ENCODE measurements at places on chromosomes 12 and 14.
A peak's percentile ranks its signal among the peaks of the same experiment; 100 is the strongest.

- DNase-seq = no peak
Observed at GRCh38 chr14:91330096-91330696, 85.7 kb upstream of the GPR68 start.

DNA sequence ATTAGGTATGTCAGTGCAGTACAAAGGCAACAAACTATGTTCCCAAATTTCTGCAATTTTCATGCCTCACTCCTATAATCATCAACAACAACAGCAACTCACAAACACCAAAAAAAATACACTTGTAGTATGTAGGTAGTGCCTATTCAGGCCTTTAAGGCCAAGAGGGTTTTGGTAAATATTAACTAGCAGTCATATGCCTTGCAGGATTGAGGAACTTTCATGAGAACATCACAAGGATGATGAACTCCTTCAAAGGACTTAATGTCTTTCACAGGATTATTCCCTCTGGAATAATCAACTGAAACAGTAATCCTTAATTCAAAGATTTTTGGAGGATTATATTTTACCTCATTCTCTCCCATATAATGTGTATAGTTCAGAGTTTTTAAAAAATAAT, 293.8 kb downstream of the NOVA1 start:
- DNase-seq = no peak

DNA sequence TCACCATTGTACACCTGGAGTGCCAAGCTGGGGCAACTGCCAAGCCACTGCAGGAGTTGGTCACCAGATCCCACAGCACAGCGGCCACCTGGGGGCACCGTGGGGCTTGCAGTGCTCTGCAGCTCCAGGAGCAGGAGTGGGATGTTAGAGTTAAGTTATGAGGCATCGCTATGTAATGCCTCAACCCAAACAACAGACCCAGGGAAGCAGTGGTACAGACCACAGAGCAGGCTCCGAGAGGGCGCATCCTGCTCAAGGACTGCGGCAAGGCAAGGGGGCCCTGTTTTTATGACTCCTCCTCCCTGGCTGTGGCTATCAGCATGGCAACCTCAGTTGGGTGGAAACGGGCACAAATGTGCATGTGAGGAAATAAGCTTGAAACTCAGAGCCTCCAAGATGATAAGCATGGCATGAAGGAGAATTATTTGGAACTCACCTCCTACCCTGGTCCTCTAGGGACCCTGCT, 63.1 kb downstream of the ARL6IP4 start:
- DNase-seq = peak; percentile 83

GRCh38 chr12:6460751-6461371, 9.0 kb downstream of the TAPBPL start:
- DNase-seq = no peak

GRCh38 chr12:12079291-12079690, 8.6 kb downstream of the BCL2L14 start:
- DNase-seq = no peak

All from sciatic nerve (tissue), 2 donors.